ENCODE measurements at places on chromosomes 16 and 17.

DNA sequence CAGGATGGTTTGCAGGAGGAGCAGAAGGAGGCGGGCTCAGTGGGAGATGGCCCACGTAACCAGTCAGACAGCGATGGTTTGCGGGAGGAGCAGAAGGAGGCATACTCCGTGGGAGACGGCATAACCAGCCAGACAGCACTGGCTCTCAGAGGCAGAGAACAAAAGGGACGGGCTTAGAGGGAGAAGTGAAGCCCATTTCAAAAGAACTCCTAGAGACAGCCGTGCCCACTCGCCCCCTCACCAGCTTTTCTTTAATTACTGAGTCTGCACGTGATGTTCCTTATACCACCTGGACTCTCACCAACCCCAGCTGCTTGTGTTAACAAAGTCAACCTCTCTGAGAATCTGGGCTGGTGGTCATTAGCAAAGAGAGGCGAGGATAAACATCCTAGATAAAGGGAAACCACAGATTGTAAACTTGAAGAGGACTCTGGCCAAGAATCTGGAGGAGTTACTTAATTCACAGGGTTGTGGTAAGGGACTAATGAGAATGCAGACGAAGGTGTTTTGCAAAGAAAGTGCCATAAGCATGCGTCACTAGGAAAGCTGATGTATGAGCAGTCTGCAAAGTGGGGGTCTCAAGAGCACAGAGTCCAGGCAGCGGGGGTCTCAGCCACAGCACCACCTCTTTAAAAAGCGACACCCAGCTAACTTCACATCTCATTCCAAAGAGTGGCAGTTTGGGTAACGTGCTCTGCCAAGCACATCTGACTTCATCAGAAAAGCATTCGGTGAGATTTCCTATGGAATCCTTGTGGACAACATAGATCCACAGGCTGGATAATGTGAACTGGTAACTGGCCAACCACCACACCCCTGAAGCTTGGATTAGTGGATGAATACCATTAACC, 51.7 kb downstream of the NXN start:
- DNase-seq = no peak

GRCh38 chr17:52027620-52028295, 130.8 kb downstream of the CA10 start:
- DNase-seq = no peak

GRCh38 chr16:90010676-90011507, 8.4 kb downstream of the DBNDD1 start:
- DNase-seq = no peak

DNA sequence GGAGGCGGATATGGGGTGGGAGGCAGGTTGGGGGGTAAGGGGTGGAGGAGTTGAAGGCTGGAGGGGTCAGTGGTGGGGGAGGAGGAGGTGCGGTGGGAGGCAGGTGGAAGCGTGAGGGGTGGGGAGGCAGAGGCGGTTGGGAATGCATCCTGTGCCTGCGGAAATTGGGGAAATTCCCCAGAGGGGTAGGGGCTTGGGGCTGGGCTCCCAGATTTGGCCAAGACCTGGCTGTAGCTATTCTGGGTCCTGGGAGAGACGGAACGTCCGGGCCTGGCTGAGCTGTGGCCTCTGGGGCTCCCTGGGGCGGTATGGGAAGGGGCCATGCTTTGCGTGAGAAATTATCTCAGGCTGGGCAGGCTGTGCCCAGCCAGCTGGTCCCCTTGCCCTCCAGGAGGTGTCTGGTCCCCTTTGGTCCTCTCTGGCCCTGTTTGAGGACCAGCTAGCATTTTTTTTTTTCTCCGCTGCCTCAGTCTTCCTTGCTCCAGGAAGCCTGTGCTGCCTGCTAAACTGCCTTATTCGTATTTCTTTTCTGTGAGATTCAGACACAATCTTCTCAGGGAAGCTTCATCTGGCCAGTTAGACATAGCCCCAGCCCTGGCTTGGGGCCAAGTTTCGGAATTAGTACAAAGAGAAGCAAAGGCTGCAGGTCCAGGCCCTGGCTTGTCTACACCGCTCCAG, 7.3 kb upstream of the TRPV2 start:
- DNase-seq = no peak

GRCh38 chr17:31843070-31843745, 15.8 kb downstream of the COPRS start:
- no peak for DNase-seq

DNA sequence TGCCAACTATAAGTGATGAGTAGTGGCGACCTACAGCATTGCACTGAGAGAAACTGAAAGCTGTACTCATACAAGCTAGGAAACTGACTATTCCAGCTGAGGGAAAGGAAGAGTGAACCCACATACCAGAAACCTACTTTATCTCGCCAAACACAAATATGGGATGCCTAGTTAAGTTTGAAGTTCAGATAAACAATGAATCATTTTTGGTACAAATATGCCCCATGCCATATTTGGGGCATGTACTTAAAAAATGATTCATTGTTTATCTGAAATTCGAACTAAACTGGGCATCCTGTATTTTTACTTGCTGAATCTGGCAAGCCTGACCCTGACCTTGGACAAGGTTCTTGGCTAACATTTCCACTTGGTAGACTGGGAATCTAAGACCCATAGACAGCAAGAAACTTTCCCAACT, 527.8 kb upstream of the PSMD7 start:
- no peak for DNase-seq

DNA sequence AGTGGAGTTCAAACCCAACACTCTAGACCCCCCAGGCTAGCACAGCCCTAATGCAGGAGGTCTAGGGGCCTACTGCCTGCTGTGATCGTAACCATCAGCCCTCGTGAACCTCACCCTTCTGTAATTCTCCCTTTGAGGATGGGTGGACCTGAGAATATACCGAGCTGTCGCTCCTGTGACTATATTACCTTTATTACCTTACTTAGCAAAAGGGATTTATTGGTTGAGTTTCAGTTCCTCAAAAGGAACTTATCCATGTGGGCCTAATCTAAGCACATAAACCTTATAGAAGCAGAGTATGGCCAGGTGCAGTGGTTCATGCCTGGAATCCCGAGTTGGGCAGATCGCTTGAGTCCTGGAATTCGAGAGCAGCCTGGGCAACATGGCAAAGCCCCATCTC, 19.2 kb upstream of the EMP2 start:
- DNase-seq = no peak

GRCh38 chr17:36894925-36895324, 42.4 kb upstream of the LHX1 start:
- no peak for DNase-seq

DNA sequence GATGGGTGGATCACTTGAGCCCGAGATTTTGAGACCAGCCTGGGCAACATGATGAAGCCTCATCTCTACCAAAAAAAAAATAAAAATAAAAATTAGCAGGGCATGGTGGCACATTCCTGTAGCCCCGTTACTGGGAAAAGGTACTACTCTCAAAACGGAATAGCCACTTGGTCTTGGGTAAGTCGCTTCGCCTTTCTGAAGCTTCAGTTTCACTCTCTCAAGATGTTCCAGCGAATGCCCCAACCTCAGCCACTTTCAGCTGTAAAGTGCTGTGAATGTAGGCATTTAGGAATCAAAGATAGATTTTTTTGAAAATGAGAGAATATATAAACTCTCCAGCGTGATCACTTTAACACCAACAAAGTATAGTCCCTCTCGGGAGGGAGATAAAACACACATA, 154.1 kb upstream of the HS3ST3A1 start:
- no peak for DNase-seq

GRCh38 chr17:29618272-29619065, 4.2 kb downstream of the CORO6 start:
- DNase-seq = no peak

- DNase-seq = no peak
These were observed 13.0 kb downstream of the C16orf87 start for GRCh38 chr16:46817961-46818360.

DNA sequence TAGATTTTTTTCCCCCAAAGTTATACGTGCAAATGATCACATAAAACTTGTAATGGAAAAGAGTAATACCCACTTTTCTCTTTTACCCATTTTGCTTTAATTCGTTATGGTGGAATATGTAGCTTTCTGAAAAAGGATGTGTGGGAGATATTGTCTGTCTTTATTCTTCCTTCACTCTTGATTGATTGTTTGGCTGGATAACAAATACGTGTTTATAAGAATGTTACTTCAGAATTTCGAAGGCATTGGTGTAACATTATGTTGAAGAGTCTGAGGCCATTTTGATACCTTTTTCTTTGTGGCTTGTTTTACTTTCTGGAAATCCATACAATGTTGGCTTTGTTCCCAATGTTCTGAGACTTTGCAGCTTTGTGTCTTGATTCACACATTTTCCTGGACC, 71.4 kb downstream of the BCAS3 start:
- DNase-seq = no peak

DNA sequence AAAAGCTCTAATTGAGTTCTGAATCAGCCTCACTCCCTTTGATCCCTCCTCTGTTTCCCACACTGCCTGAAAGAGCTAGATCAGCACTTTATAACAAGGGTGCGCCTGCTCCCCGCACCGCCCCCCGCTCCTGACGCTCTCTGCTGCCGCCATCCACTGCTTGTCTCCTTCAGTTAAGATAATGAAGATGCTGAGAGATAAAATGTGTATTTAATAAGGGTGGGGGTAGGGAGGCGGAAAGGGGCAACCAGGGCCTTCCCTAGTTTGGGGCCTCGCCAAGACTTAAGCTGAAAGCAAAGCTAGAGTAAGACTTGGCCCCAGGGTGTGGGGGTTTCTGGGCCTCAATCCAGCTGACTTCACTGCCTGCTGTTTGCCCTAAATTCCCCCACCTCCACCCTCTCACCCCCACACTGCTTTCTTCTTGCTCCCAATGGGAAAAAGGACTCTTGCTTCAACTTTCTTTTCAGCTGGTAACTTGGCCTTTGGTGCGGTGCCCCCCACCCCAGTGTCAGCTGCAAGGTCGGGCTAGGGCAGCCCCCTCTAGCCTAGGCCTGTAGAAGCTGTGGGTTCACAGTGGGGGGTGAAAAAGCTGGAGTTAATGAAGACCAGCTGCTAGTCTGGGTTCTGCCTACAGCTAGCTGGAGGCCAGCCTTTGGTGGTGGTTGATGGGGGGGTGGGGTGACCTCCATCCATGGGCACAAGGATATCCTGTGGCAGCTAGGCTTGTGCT, 1.8 kb upstream of the RARA start:
- DNase-seq = no peak

- DNase-seq = no peak
These were observed 681.0 kb upstream of the KIF2B start for GRCh38 chr17:53141731-53142130.

GRCh38 chr17:55340686-55341085, 75.9 kb downstream of the HLF start:
- DNase-seq = no peak

DNA sequence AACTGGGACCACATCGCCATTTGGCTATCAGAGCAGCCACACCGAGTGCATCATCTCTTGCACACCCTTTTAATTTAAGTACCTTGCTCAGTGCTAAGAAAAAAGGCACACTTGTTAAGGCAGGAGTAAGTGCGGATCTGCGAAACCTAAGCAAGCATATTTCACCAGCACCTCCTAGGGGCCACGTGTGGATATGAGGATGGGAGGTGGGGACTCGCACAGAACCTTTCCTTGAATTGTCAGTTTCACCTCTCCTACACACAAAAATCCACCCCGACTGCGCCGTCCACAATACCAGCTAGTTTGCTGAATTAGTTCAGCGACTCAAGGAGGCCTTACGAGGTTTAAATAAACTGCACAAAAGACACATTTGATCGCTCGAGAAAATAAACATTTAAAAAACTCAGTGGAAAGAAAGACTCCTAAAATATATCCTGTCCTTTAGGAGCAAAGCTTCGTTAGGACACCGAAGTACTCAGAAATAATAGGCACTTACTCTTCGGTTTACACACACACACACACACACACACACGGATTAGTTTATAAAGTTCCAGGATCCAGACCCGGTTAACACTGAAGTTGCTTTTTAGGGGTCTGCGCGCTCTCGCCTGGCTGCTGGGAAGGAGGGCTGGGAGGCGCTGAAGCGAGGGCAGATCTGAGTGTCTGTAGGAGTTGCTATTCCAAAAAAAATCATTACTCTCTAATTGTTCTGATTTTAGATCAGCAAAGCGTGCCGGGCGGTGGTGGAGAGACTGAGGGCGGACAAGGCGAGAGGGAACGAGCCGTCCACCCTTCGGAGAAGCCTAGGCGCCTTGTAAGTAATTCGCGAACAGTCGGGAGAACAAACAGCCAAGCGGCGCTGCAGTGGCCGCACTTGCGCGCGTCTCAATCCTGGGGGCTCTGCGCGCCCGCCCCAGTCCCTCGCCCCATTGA, 1.0 kb upstream of the KCNJ2 start:
- no peak for DNase-seq

GRCh38 chr17:28974451-28974850, 23.1 kb upstream of the PHF12 start:
- DNase-seq = no peak

GRCh38 chr17:77604301-77604972, 354.1 kb upstream of the TNRC6C start:
- DNase-seq = no peak

- DNase-seq = no peak
These were observed 211.7 kb downstream of the XYLT1 start for GRCh38 chr16:17258848-17259713.

DNA sequence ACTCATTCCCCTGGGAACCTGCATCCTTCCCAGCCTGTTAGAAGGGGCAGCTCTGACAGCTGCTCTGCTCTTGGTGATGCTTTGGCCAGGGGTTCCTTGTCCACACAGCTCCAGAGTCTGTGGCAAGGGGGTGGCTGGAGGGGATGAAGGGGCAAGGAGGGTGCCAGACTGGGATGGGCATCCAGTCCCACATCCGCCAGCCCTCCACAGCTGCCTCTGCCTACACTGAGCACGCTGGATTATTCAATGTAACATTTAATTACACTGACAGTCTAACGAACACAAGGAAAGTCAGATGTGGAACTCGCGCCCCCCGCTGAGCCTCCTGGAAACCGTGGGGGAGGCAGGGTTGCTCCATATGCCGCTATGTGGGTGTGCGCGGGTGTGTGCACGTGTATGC, 101.1 kb downstream of the C16orf78 start:
- no peak for DNase-seq

GRCh38 chr16:4193920-4194319, 48.0 kb downstream of the SRL start:
- DNase-seq = no peak

- DNase-seq = no peak
These were observed 52.7 kb downstream of the LMF1 start for GRCh38 chr16:918068-918467.

- no peak for DNase-seq
These were observed 126.9 kb downstream of the KATNIP start for GRCh38 chr16:27676839-27677238.

GRCh38 chr16:57315416-57315815, 30.9 kb upstream of the PLLP start:
- DNase-seq = no peak
